ENCODE measurements at places on chromosomes 6 and 20. TPM values are rescaled to one million over a fixed set of nuclear protein-coding genes. Genes with fewer than 3 reads are reported as not detected.

- H3K4me3 ChIP-seq = no peak overlapping the region
- H3K27me3 ChIP-seq = no peaks in the 10 kb centered on the region
- no peak overlapping the region for H3K27ac ChIP-seq
- H3K4me1 ChIP-seq = no peaks in the 10 kb centered on the region
- no peaks in the 10 kb centered on the region for H3K36me3 ChIP-seq
These were observed 907.6 kb downstream of the TFAP2A start for GRCh38 chr6:9507136-9507895.

DNA sequence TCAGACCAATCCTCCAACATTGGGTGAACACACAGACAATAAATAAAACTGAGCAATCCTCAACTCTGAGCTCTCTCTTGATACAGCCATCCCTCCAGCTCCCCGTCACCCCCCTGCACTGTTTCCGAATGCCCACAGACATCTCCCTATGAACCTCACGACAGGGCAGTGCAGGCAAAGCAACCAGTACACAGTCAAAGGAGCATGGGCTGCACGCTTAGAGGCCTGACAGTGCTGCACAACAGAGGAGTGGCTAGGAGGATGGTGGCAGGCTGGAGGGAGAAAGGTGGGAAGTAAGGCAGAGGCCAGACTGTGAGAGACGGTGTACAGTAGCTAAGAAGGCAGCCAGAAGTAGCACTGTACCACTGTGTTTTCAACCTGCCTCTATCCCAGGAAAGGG lies 24.0 kb downstream of the FYN start:
- H3K27ac ChIP-seq = no peak overlapping the region
- no peak overlapping the region for H3K4me3 ChIP-seq
- H3K36me3 ChIP-seq = peaks cover 3% of the 10 kb centered on the region
- no peak for DNase-seq
- peaks cover 28% of the 10 kb centered on the region for H3K4me1 ChIP-seq

GRCh38 chr6:6508643-6509042 lies 79.9 kb upstream of the LY86 start:
- no peak overlapping the region for H3K27ac ChIP-seq
- no peaks in the 10 kb centered on the region for H3K4me1 ChIP-seq
- no peak overlapping the region for H3K4me3 ChIP-seq
- H3K36me3 ChIP-seq = no peaks in the 10 kb centered on the region
- DNase-seq = no peak
- H3K27me3 ChIP-seq = no peaks in the 10 kb centered on the region

GRCh38 chr20:3796477-3797225 lies 541 bp downstream of the CDC25B start:
- H3K36me3 ChIP-seq = peaks cover 37% of the 10 kb centered on the region
- H3K27ac ChIP-seq = peak overlapping the region; percentile 72
- DNase-seq = no peak

GRCh38 chr20:14410869-14411555 lies 73.6 kb upstream of the FLRT3 start:
- DNase-seq = no peak
- no peaks in the 10 kb centered on the region for H3K4me1 ChIP-seq
- no peak overlapping the region for H3K4me3 ChIP-seq
- H3K36me3 ChIP-seq = no peaks in the 10 kb centered on the region
- no peak overlapping the region for H3K27ac ChIP-seq

GRCh38 chr6:136740050-136740974 lies 52.0 kb downstream of the MAP3K5 start:
- peaks cover 37% of the 10 kb centered on the region for H3K4me1 ChIP-seq
- no peaks in the 10 kb centered on the region for H3K36me3 ChIP-seq
- no peak overlapping the region for H3K4me3 ChIP-seq
- peak overlapping the region; percentile 75 for H3K27ac ChIP-seq
- no peak for DNase-seq

DNA sequence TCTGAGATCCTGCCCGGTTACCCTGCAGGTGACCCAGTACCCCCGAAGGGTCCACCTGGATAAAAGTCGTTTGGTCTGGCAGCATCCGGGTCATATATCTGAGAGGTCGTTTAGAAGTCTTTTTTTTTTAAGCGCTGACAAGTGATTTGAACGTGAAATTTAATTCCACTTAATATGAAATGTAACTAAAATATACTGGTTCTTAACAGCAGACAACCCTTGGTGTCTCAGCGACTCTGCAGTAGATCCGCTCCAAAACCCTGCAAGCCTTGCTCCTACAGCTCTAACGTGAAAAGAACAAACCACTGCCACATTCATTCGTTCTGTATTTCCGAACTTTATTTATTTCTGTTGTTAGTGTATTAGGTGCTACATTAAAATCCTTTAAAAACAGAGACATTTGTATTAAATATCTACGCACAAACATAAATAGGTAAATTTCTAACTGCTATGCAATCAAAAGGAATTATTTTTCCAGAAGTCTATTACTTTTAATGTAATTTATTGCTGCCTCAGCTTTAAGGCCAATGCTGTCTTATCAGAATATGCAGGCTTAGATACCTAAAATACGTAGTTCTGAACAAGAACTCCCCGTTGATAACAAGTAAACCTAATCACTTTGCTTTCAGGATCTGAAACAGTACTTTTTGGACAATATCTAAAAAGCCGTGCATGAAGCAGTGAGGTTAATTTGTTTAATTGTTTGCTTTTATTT lies 33.5 kb upstream of the TCF21 start:
- no peaks in the 10 kb centered on the region for H3K36me3 ChIP-seq
- no peak for DNase-seq
- no peaks in the 10 kb centered on the region for H3K4me1 ChIP-seq
- H3K27ac ChIP-seq = no peak overlapping the region

GRCh38 chr20:19789446-19789845 lies 31.4 kb downstream of the RIN2 start:
- H3K27me3 ChIP-seq = no peaks in the 10 kb centered on the region
- peaks cover 25% of the 10 kb centered on the region for H3K4me1 ChIP-seq
- no peak for DNase-seq
- H3K36me3 ChIP-seq = no peaks in the 10 kb centered on the region

GRCh38 chr6:108951351-108951953 lies 103.2 kb downstream of the ARMC2 start:
- no peaks in the 10 kb centered on the region for H3K36me3 ChIP-seq
- DNase-seq = no peak
- no peaks in the 10 kb centered on the region for H3K27me3 ChIP-seq
- no peak overlapping the region for H3K27ac ChIP-seq
- H3K4me3 ChIP-seq = no peak overlapping the region
- H3K4me1 ChIP-seq = peaks cover 26% of the 10 kb centered on the region

GRCh38 chr6:31386977-31387376 lies 16.4 kb upstream of the MICA start:
- no peaks in the 10 kb centered on the region for H3K4me1 ChIP-seq
- DNase-seq = no peak
- H3K27me3 ChIP-seq = peaks cover 3% of the 10 kb centered on the region

- no peaks in the 10 kb centered on the region for H3K27me3 ChIP-seq
- no peak overlapping the region for H3K4me3 ChIP-seq
- H3K27ac ChIP-seq = no peak overlapping the region
- peaks cover 12% of the 10 kb centered on the region for H3K4me1 ChIP-seq
- DNase-seq = peak; percentile 22
These were observed 33.0 kb downstream of the SYNJ2 start for GRCh38 chr6:158014505-158015187.

- H3K27ac ChIP-seq = no peak overlapping the region
- H3K4me3 ChIP-seq = no peak overlapping the region
- DNase-seq = no peak
- H3K4me1 ChIP-seq = no peaks in the 10 kb centered on the region
- H3K36me3 ChIP-seq = no peaks in the 10 kb centered on the region
- H3K27me3 ChIP-seq = no peaks in the 10 kb centered on the region
These were observed 37.0 kb upstream of the GCLC start for GRCh38 chr6:53581856-53582255.

- no peak for DNase-seq
- H3K27me3 ChIP-seq = peaks cover 24% of the 10 kb centered on the region
- H3K4me3 ChIP-seq = no peak overlapping the region
These were observed 108.4 kb upstream of the OLIG3 start for GRCh38 chr6:137602313-137603197.

SFTA2 gene
- 369 TPM for total RNA-seq

TAGAP gene
- 12.9 TPM for total RNA-seq

Measured in upper lobe of right lung (tissue), 1 donor.